CD4-positive, alpha-beta T cell treated with Interleukin-15 for 1 hour (primary cell): ENCODE measurements at places on chromosomes 1 and 21.

GRCh38 chr1:1609822-1610485 is 5.3 kb upstream of the MIB2 start:
- no peak for DNase-seq

DNA sequence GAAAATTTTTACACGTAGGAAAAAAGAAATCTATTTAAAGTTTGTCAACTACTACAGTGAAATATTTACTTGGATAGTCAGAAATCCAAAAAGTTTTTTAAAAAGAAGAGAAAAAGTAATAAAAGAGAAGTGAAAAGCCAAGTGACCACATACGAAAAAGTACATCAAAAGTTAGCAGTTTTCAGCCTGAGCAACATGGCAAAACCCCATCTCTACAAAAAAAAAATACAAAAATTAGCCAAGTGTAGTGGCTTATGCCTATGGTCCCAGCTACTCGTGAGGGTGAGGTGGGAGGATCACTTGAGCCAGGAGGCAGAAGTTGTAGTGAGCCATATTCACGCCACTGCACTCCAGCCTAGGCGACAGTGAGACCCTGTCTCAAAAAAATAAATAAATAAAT is 5.2 kb upstream of the MR1 start:
- DNase-seq = no peak

GRCh38 chr1:119000371-119001180 is 12.4 kb upstream of the TBX15 start:
- DNase-seq = no peak

DNA sequence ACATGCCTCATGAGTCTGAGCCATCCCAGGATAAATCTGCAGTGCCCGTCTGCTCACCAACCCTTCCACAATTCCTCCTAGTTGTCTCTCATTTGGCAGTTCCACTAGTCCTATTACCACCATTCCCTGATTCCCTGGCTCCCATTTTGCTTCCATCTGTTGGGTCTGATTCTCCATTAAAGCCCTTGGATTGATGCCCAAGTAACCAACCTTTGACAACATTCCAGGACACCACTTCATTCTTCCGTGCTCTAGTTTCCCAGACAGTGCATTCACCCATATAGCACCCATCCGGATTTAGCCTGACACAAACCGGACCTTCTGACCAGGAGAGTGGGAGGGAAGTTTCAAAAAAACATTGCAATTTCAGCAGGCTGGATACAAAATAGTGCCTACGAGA is 189.4 kb upstream of the PALMD start:
- DNase-seq = no peak

GRCh38 chr1:38213646-38214434 is 167.2 kb upstream of the POU3F1 start:
- DNase-seq = no peak

- DNase-seq = no peak
Measured at GRCh38 chr1:29452463-29453230, 216.3 kb downstream of the PTPRU start.

- DNase-seq = no peak
Measured at GRCh38 chr1:226903819-226904716, 33.7 kb downstream of the PSEN2 start.

DNA sequence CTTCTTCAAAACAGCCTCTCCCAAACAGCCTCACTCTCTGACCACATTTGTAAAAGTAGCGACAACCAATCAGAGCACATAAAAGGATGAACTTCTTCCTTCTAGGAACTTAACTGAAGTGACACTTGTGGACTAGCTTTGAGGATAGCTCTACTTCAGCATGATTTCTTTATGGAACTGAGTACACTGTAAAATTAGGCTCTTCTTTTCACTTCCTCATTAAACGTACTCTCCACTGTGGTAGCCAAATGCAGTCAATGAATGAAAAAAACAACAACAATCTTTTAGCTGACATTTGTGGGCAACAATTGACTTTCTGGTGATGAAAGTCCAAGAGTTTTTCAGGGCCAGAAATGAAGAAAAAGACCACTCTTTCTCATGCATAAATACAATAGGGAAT is 9.6 kb downstream of the LRRC53 start:
- no peak for DNase-seq

GRCh38 chr1:116231752-116232151 is 120.6 kb downstream of the MAB21L3 start:
- no peak for DNase-seq

- DNase-seq = no peak
Measured at GRCh38 chr1:93611668-93612067, 70.0 kb downstream of the BCAR3 start.

GRCh38 chr1:1858382-1859086 is 32.4 kb downstream of the GNB1 start:
- DNase-seq = peak; percentile 45

DNA sequence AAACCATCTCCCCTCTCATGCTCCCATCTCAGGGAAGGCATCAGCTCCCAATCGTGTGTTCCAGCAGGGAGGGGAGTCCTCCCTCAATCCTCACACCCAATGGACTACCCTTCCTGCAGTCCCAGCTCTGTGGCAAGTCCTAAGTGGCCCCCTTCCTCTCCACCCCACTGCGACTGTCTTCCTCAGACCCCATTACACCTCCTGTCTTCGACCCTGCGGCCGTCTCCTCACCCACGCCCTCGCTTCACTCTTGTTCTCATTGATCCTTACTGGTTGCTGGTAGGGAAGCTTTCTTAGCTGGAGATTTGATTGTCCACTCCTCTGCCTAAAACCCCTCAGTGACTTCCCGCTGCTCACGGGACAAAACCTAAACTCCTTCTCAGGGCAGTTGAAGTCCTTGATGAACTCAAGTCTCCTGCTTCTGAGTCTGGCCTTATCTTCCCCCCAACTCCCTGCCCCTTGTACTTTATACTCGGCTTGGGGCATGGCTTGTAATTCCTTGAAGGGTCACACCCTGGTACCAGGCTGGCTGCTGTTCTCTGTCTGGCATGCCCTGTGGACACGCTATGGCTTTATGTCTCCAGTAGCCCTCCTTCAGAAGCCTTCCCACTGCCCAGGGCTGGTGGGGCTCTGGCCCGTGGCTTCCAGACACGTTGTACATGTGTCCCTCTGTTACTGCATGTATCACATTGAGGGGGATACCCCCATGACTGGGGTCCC is 2.3 kb upstream of the EPS8L3 start:
- no peak for DNase-seq

DNA sequence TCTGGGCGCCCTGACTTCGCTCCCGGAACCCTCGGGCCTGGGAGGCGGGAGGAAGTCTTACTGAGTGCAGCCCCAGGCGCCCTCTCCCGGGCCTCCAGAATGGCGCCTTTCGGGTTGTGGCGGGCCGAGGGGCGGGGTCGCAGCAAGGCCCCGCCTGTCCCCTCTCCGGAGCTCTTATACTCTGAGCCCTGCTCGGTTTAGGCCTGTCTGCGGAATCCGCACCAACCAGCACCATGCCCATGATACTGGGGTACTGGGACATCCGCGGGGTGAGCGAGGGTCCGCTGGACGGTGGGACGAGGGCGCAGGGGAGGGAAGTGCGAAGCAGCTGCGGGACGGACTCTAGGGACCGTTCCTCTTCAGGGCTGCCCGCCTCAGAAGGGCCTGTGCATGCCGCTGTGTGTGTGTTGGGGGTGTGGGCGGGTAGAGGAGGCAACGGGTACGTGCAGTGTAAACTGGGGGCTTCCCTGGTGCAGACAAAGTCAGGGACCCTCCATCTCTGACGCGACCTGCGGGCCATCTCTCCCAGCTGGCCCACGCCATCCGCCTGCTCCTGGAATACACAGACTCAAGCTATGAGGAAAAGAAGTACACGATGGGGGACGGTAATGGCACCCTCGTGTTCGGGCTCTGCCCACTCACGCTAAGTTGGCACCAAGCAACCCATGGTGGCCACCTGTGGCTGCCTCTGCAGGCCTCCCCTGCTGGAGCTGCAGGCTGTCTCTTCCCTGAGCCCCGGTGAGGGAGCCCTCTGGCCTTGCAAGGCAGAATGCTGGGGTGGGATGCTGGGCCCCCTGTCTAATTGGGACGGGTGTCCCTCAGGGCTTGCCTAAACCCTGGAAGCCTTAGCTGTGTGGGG is at the start of gene GSTM1:
TSS of gene GSTM1 (plus strand) at position 177 of the 859 bp plus-strand sequence. CDS start at position 234, 57 bp downstream.
- DNase-seq = peak; percentile 82

DNA sequence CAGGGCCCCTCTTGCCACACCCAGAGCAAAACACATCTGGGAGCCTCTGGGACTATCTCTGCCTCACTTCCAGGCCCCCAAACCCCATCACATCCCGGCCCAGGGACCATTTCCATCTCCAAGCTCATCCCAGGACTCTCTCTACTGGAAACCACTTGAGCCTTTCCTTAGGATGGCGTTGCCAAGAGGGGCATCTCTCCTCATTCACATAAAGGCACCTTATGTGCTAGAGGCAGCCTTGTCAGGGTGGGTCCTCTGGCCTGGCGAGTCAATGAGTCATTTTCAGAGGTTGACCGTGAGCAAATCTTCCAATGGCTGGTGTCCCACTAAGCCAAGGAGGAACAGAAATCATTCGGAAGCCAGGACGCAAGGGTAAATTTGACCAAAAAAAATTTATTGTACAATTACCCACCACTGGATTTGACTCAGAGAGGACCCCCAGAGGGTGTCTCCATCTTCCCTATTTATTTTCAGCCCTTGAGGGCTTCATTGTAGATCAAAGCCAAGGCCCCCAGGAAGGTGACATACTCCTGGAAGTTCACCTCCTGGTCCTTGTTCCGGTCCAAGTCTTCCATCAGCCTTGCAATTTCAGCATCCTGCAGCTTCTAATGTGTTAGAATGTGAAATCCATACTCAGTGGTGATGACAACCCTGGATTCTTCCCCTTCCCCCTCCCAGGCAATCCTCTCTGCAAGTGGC is 1.4 kb downstream of the S100A6 start:
- no peak for DNase-seq

GRCh38 chr1:78760858-78761257 is 111.2 kb downstream of the IFI44 start:
- DNase-seq = no peak

GRCh38 chr1:43448955-43449707 is 4.6 kb downstream of the HYI start:
- no peak for DNase-seq

DNA sequence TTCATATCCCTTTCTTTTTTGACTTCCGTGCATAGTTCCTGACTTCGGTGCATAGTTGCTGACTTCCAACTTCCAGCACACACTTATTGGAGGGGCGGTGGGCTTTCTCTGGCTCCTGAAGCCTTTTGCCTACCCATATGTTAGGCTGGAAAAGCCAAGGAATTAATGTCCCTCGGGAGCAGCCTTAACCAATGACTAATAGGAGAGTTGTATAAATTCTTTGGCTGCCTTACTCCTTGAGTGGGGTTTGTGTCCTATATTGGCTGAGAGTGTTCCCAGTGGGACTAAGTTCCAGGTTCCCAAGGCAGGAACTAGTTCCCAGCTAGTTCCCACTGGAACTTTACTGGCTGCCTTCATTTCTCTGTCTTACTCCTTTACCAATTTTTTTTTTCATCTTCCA is 105.7 kb downstream of the ZNF326 start:
- no peak for DNase-seq

GRCh38 chr1:99661780-99662179 is 15.9 kb downstream of the PALMD start:
- no peak for DNase-seq

GRCh38 chr1:91427741-91428140 is 23.1 kb upstream of the HFM1 start:
- no peak for DNase-seq

- DNase-seq = no peak
Measured at GRCh38 chr21:18771845-18772380, 368.3 kb upstream of the TMPRSS15 start.

GRCh38 chr1:206109718-206110117 is 7.5 kb downstream of the AVPR1B start:
- no peak for DNase-seq

DNA sequence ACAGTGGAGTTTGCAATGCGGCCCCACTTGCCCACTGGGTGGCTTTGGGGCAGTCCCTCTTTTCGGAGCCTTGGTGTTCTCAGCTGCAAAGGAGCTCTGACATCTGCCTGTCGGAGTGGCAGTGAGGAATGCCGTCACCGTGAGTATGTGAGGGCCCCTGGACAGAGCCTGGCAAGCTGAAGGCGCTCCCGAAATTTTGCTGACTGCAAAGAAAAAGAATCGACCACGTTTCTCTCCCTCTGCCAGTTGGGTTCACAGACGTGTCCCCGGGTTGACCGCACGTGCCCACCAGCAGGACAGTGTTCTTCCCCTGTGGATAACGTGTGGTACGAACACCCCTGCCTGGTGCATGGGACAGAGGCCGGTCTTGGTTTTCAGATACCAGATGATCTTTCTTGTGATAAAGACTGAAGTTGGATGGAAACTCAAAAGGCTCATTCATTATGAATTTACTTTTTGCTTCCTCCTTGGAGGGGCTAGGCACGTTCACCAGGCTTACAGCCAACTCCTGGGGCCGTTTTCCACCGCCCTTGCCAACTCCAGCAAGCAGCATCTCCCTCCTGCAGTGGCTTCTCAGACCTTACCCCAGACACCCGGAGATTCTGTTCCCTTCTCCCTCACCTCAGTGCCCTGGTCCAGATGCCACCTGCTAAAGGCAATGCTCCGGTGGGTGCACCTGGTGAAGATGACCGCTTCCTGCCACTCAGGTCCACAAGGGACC is 29.7 kb downstream of the ECE1 start:
- DNase-seq = no peak

DNA sequence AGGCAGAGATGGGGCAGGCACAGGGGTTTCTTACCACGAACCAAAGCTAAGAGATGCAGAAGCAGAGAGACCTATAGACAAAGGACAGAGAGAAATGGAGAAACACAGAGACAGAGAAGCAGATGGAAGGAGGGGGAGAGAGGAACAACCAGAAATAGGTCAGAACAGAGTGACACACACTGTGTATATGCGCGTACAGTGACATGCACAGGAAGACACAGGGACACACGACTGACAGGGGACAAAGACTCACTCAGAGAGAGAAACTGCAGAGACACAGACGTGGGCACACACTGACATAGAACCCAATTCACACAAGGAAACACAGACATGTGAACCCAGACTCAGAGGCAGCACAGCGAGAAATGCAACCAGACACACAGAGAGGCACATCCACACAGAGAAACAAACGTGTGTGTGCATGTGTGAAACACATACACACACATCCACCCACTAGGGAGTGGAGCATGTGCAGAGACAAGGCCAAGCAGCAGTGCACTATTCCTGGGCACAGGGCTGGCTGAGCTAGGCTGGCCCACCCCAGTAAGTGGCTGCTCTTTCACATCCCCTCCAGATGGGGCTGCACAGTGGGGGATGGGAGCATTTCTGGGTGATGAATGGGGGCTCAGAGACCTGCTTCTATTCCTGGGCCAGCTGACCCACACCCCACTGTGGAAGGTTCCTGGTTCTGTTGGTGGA is 123.4 kb upstream of the CSF3R start:
- DNase-seq = no peak

- no peak for DNase-seq
Measured at GRCh38 chr1:97533358-97533757, 387.5 kb downstream of the DPYD start.

- no peak for DNase-seq
Measured at GRCh38 chr1:202438393-202439174, 90.1 kb downstream of the PPP1R12B start.
